ENCODE measurements at places on chromosomes 7 and 10.

- DNase-seq, result no peak
These were observed 10.2 kb upstream of the IL2RA start for GRCh38 chr10:6072215-6072934.

GRCh38 chr7:17902599-17902998, 37.7 kb downstream of the SNX13 start:
- DNase-seq, result no peak

DNA sequence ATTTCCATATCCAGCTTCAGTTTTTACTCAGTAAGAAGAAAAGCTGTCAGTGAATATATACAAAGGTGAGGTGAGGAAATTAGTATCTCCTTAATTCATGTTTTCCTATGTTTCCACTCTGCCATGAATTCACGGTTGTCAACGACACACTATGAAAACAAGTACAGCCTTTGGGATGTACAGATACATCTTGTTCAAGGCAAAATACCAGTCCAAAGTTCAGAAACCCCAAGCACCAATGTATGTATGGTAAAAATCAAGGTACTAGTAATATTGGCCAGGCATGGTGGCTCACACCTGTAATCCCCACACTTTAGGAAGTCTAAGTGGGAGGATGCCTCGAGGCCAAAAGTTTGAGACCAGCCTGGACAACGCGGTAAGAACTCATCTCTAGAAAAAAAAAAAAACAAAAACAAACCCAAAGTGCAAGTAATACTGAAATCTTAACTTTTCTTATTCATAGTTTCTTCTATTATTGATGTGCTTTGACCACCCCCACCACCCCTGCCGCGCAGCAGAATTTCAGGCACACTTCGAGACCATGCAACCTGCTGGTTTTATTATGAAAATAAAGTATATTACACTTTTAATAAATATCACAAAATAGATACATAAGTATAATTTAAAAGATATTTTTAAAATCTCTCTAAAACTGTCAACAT, 3.5 kb downstream of the ESYT2 start:
- no peak for DNase-seq

DNA sequence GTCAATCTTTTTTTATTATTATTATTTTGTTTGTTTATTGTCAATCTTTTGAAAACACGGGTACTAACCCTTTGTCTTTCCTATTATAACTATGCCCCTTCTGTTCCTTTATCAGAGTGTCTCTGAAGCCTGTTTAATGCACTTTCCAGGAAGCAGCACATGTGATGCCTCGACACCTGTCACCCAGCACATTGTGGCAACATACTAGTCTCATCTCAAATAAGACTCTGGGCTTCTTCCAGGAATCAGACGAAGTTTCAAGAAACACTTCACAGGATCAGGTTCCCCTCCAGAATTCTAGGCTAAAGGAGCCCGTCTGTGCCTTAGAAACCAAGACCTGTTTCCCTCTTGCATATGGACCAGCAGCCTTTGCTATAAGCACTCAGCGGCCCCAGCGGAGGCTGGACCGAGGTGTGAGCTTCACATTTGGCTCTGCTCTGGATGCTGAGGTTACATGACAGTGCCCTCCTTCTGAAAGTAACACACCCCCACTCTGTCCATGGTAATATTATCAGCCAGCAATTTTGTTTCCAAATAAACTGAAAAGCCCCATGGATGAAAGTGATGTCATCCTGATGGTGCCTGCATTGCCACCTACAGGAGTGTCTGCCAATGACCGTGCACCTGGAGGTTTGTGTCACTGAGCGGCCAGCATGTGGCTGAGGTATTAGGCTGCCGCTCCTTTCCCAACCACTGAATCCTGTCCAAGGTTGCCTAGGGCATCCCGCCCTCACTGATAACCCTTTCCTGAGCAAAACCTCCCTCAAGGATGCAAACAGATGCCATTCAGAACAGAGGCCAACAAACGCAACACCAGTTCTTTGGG, 38.1 kb downstream of the MKI67 start:
- peak; percentile 19 for DNase-seq

- no peak for DNase-seq
These were observed 32.8 kb upstream of the CDK14 start for GRCh38 chr7:90563286-90563685.

DNA sequence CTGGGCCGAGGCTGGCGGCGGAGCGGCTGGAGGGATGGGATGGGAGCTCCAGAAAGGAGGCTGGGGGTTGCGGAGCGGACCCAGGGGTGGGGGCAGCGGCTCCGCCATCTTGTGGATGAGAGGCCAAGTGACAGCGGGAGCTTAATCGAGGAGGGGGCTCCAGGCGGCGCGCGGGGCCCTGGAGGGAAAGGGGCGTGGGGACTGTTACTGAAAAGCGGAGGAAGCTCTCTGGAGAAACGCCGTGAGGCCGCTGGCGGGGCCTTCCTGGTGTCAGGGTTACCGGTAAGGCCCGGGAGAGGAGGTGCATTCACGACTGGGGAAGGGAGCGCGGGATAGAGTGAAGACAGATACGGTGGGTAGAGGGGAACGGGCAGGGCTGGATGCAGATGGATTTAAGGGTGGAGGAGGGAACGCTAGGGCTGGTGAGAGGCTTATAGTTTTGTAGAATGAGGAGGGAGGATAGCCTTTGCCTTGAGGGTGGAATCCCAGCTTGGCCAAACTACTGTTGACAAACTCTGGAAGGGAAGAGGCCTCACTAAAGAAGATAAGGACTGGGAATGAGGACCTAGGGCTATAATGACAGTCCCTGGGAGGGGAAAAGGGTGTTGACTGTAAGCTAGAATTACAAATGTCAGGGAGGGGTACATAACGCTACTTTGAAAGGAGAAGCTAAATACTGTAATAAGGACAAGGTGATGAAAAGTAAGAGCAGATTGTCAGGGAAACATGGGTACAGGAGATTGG, 535 bp downstream of the BTRC start:
- peak; percentile 57 for DNase-seq

DNA sequence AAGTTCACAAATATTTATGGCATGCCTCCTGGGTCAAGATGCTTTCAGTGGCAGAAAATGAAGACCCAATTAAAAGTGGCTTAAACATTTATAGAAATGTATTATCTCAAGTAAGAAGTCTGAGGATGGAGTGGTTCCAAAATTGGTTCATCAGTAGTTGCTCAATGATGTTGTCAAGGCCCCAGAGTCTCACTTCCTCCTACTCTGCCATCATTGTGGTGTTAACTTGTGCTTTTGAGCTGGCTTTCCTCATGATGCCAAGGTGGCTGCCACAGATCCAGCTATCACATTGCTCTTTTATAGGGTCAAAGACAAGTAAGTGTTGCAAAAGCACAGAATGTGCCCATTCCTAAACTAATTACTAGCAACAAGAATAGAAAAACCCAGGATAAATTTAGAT, 404.6 kb upstream of the NRP1 start:
- no peak for DNase-seq

GRCh38 chr10:83848677-83849076, 290.6 kb upstream of the GHITM start:
- DNase-seq, result no peak

GRCh38 chr7:131016230-131016629, 282.2 kb upstream of the KLF14 start:
- DNase-seq, result peak; percentile 77

DNA sequence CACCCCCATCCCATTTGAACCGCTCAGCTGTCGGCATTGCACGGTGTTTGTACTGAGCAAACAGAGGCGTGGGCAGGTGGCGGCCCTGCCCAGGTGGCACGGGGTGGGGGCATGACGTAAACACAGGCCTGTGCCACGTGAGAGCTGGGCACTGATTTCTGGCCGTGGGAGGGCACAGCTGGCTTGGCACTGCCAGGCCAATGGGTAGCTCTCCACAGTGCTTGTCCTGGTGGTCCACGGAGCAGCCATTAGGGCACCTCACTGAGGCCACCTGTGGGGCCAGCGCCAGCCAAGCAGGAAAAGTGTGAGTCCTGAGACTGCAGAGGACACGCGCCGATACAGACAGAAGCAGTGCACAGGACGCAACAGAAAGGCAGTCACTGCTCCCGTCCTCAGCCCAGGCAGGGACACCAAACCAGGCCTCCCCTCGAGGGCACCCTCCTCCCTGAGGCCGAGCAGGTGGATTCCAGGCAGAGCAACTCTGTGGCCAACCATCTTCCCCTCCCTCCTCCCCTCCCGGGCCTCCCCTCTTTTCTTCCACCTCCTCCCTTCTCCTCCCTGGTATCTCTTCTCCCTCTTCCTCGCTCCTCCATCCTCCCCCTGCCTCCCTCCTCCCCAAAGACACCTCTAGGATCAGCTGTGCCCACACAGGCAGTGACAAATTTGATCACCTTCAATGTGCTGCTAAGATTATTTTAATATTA, 258.7 kb downstream of the ELFN1 start:
- DNase-seq, result no peak

DNA sequence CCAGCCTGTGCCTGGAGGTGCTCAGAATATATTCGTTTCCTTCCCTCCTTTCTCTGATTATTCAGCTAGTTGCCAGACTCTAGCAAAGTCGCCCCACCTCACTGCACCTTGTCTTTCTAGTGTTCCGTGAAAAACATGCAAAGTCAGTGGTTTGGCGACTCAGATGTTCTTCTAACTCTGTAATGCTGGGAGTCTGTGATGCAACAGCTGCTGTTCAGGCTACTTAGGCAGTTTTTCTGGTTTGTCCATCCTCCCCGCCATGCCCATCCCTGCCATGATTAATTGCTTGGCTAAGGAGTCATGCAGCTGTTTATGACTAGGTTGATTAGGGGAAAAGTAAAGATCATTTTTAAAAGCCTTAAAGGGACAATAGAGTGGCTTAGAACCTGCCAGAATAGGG, 99.4 kb downstream of the MTPN start:
- peak; percentile 89 for DNase-seq

GRCh38 chr10:82313401-82313800, 438.4 kb downstream of the NRG3 start:
- DNase-seq, result no peak

- no peak for DNase-seq
These were observed 603.5 kb upstream of the NRP1 start for GRCh38 chr10:33938001-33938400.

GRCh38 chr10:116961406-116962251, 43.4 kb downstream of the SHTN1 start:
- DNase-seq, result no peak

- DNase-seq, result peak; percentile 33
These were observed 92.8 kb downstream of the ZRANB1 start for GRCh38 chr10:125034675-125035074.

DNA sequence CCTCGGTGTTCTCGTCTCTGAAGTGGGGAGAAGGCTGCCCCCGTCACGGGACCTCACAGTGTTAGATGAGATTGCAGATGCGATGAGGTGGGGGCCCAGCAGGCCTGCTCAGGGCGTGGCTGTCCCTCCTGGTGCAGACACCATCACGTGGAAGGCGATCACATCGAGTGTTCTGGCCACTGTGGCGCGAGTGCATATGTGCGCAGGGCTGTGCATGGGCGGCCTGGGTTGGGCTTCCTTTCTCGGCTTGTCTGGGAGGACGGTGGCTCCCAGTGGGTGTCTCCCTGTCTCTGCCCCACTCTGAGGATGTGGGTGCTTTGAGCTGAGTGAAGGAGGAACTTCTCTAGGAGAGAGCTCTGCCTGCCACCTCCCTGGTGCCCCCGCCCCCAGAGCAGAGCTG, 83.1 kb downstream of the LHPP start:
- no peak for DNase-seq

DNA sequence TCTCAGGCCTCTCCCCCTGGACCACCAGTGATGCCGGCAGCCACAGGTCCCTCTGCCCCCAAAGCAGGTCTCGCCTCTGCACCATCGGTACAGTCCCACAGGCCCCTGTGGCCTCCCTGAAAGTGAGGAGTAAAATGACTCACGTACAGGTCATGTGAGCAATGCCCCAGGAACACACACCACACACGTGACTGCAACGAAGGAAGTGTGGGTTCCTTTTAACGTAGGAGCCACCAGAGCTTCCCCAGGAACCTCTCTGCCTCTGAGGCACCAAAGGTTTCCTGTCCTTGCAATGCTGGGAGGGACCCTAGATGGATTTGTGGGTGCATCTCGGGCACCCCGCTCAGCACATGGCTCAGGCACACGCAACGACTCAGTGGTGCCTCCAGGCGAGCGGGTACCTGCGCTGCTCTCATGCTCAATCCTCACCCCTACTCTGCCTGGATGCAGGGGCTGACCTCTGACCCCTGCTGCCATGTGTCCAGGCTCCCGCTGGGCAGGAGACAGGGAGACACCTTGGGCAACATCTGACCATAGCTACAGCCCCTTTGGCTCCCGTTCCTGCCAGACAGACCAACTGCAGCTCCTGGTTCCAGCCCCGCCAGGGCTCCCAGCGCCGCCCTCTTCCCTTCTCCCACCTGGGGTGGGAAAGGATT, 120.7 kb downstream of the PRKAG2 start:
- peak; percentile 87 for DNase-seq

- DNase-seq, result no peak
These were observed 213.1 kb upstream of the FAM3C start for GRCh38 chr7:121609208-121609607.

GRCh38 chr7:81500631-81501030, 269.2 kb downstream of the HGF start:
- no peak for DNase-seq

DNA sequence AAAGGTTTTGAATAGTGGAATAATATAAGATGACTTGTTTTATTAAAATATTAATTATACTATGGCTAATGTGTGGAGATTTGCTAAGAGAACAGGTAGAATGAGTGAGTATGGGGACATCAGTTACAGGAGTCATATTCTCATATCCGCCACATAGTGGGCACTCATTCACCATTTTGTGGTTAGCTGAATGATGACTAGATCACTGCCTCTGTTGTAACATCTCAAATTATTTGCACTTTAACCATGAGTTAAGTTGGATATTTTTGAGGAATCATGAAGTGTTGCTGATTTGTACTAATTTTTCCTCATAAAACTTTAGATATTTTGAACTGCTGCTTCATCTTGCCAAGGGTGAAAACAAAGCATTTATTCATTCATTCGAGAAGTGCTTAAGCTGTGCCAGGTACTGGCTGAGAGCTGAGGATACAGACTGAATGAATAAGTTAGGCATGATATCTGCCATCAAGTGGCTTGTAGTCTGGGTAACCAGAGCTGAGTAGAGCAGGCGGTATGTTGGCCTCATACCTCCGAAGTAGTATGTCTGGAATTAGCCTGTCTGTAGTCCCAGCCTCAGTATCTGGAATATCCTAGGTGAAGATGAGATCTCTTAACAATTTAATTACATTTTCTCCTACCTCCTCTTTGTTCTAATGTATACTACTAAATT, 100.5 kb downstream of the ZEB1 start:
- DNase-seq, result peak; percentile 62

- no peak for DNase-seq
These were observed 85.9 kb upstream of the TRIM24 start for GRCh38 chr7:138374119-138374693.

- no peak for DNase-seq
These were observed 21.5 kb upstream of the GRIFIN start for GRCh38 chr7:2497500-2498336.

- peak; percentile 51 for DNase-seq
These were observed 10.6 kb downstream of the RPA3 start for GRCh38 chr7:7707806-7708205.

GRCh38 chr10:133462512-133463305, 9.0 kb downstream of the SCART1 start:
- DNase-seq, result no peak

DNA sequence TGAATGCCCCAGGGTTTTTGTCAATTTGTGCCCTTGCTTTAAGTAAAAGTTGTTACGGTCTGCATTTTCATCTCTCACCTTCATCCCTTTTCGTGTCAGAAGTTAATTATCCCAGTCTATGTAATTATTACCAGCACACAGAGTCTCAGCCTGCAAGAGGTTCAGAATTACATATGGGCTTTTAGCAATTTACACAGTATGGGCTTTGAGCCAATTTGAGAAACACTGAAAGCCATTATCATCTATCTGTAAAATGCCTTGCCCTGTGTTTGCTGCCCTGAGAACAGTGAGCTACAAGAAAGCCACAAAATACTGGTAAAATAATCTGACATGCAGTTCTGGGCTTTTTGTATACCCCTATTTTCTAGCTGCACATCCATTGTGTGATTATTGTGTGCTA, 125.6 kb upstream of the STEAP4 start:
- DNase-seq, result no peak

Data from M059J (cell line).